ENCODE measurements at places on chromosomes 12 and 14. TPM values are rescaled to one million over a fixed set of nuclear protein-coding genes. Genes with fewer than 3 reads are reported as not detected.

SLC39A5 gene
- 0.85 TPM for total RNA-seq

SMIM41 gene
- total RNA-seq: not detected

TTC9 gene
- total RNA-seq: under 0.01 TPM

KLHL33 gene
- 0.28 TPM for total RNA-seq

TAS2R30 gene
- total RNA-seq: 4.2 TPM

MYBPC1 gene
- total RNA-seq: not detected

CELA1 gene
- total RNA-seq: not detected

SSTR1 gene
- total RNA-seq: 0.77 TPM

IL22 gene
- not detected for total RNA-seq

PROX2 gene
- total RNA-seq: not detected

IRAK3 gene
- total RNA-seq: 3.5 TPM

AQP6 gene
- total RNA-seq: under 0.01 TPM

TAS2R19 gene
- total RNA-seq: 7.3 TPM

HOTAIR gene
- total RNA-seq: not detected

TAS2R31 gene
- total RNA-seq: 5.6 TPM

CLEC12A gene
- total RNA-seq: not detected

PIWIL1 gene
- not detected for total RNA-seq

CLEC4A gene
- total RNA-seq: not detected

DIO2 gene
- total RNA-seq: 27.0 TPM

DTX3 gene
- 14.7 TPM for total RNA-seq

COCH gene
- total RNA-seq: 1.7 TPM

CLEC4D gene
- not detected for total RNA-seq

ARMH4 gene
- 5.1 TPM for total RNA-seq

ENDOU gene
- not detected for total RNA-seq

UNC79 gene
- 0.28 TPM for total RNA-seq

PRR4 gene
- 0.28 TPM for total RNA-seq

LTB4R gene
- total RNA-seq: 1.5 TPM

PTPRR gene
- total RNA-seq: 2.8 TPM

RERG gene
- 1.1 TPM for total RNA-seq

SLC25A47 gene
- total RNA-seq: under 0.01 TPM

PRH2 gene
- not detected for total RNA-seq

ADAM20 gene
- total RNA-seq: 0.38 TPM

LUM gene
- 191 TPM for total RNA-seq

SYNDIG1L gene
- under 0.01 TPM for total RNA-seq

CEP170B gene
- total RNA-seq: 14.4 TPM

DACT1 gene
- total RNA-seq: 16.9 TPM

C12orf54 gene
- not detected for total RNA-seq

TAS2R8 gene
- total RNA-seq: not detected

TMPRSS12 gene
- not detected for total RNA-seq

PTPRB gene
- total RNA-seq: 25.7 TPM

CLEC14A gene
- 8.2 TPM for total RNA-seq
